Fibroblast of lung (primary cell): ENCODE measurements at places on chromosomes 2 and 18.

- DNase-seq = peak; percentile 23
These were observed 44.3 kb downstream of the ST3GAL5 start for GRCh38 chr2:85844486-85844885.

- DNase-seq = peak; percentile 71
These were observed 28.1 kb downstream of the ASAP2 start for GRCh38 chr2:9234680-9235146.

GRCh38 chr2:237884681-237885080 lies 25.3 kb downstream of the RAMP1 start:
- DNase-seq = no peak

- DNase-seq = no peak
These were observed 9.2 kb downstream of the CCNYL1 start for GRCh38 chr2:207720517-207721187.

DNA sequence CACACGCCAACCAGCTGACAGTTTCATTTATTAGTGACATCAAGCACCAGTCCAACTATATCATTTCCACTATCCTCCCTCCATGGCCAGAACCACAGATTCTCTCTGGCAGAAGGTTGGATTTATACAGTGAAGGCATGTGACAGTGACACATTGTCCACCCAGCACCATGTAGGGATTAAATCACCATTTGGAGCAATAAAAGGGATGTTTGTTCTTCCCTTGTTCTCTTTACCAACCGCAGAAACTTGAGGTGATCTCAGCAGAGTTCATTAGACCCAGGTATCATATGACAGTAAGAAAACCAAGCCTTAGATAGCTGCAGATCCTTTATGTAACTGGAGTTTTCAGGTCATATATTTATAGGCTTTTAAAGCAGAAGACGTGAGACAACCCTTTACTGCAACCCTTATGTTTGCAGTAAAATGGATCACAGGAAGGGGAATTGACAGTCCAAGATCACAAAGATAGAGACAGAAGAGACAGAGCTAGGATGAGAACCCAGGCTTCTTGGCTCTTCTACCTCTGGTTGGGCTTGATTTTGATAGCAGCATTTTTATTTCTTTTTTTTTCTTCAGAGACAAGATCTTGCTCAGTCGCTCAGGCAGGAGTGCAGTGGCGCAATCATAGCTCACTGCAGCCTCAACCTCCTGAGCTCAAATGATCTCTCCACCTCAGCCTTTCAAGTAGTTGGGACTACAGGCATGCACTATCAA lies 80.1 kb downstream of the XDH start:
- DNase-seq = peak; percentile 24

GRCh38 chr18:3401669-3402620 lies 48.0 kb upstream of the TGIF1 start:
- no peak for DNase-seq

- no peak for DNase-seq
These were observed 265.3 kb downstream of the PAX3 start for GRCh38 chr2:222033541-222033940.

DNA sequence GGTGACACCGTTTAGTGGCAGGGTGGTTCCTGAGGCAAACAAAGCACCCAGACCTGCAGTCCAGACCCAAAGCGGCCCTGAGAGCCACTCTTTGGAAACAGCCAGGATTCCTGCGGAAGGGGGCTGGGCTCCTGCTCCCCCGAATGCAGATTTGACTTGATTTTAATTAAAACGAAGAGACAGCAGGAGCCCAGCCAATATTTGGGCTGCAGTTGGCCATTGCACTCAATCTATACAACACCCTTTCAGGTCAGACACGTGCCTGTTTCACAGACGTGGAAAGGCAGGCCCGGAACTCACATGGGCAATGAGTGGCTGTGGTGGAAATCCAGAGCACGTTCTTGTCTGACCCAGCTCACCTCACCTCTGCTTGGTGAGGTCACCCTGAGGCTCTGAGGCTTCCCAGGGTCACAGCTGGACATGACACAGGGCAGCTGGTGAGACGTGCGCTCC lies 122.4 kb downstream of the NDUFA10 start:
- DNase-seq = no peak

DNA sequence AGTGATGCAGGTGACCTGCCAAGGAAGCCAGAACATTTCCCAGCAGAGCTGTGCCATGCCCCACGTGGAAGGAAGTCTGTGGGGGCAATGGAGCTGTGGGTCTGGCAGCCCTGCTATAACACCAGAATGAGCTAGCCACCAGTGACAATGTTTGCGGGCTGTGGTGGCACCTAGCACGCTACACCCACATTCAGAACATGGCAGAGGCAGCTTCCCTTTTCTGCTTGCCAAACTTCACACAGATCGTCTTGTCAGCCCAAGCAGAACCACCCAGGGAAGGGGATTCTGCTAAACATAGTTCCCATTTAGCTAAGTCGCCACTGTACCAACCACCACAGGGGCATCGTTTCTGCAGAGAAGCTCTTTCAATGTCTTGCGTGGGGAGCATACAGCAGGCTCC lies 27.0 kb upstream of the CCDC93 start:
- DNase-seq = no peak

DNA sequence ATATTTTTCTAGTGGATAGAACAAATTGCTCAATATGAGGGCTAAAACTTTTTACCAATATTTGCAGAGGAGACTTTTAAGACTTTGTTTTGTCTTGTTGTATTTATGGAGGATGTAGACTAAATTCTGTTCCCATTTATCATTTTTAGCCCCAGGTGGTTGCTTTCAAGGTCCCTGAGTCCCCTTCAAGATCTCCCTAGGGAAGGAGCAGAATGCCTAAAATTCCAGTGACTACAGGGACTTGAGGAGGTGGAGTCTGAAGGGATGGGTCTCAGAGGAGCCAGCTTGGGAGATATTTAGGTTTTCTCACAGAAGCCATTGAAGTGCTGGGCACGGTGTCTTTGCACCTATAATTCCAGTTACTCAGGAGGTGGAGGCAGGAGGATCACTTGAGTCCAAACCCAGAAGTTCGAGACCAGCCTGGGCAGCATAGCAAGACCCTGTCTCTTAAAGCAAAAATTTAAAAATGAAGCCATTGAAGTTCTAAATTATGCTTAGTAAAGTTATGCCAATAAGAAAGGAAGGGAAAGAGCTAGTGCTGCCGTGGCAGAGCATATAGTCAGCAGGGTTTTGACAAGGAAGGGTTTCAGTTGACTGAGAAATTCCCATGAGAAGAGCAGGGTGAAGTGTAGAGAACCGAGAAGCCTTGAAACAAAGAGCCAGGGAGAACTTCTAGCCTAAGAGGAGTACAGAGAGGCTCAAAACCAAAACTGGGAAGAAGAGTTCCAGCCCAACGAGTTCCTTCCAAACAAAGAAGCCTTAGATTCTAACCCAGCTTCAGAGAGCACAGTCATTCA lies 43.4 kb downstream of the COMMD1 start:
- no peak for DNase-seq

DNA sequence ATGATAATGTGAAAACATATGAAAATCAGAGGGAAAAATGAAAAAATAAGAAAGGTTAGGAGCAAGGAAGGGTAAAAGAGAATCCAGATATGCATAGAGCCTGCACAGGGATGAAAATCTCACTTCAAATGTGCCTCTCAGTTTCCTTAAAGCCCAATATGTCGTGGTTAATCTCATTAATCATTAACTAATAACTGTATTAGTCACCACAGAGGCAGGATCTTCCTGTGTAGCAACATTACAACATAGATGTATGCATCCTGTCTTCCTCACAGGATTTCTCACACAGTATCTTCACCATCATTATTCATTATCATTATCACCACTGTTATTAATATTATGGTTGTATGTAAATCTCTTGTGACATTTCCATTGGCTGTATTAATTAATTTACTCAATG lies 361.2 kb upstream of the SOX11 start:
- no peak for DNase-seq

- no peak for DNase-seq
These were observed 110.6 kb downstream of the MAP4K4 start for GRCh38 chr2:101808006-101808562.

GRCh38 chr18:2148823-2149222 lies 422.5 kb downstream of the METTL4 start:
- no peak for DNase-seq

DNA sequence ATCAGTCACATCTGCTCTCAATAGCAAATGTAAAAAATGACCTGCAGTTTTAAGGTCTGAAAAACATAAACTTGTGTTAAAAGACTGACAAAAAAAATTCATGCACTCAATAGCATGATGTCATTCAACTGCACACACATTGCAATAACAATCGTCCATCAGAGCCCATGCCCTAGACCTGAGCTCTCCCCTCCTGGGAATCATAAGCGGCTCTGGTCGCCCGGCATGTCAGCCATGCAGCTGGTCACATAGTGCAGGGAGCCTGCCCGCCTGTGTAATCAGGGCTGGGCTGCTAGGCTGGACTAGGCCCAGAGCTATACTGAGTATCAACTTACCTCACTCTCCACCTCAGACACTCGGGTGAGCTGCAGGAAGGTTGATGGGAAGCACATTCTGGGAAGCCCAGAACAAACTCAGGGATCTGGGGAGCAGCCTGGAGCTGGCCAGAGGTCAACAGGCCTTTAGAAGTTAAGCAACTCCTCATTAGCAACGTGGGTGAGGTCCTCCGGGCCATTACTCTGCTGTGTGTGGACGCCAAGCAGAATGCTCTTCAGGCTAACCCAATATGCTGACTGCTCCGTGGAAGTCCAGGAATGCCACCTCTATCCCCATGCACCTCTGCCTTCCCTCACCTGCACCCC lies 165.5 kb downstream of the TTC32 start:
- DNase-seq = peak; percentile 74

GRCh38 chr2:194103941-194104659 lies 1552.9 kb upstream of the SLC39A10 start:
- DNase-seq = peak; percentile 1

DNA sequence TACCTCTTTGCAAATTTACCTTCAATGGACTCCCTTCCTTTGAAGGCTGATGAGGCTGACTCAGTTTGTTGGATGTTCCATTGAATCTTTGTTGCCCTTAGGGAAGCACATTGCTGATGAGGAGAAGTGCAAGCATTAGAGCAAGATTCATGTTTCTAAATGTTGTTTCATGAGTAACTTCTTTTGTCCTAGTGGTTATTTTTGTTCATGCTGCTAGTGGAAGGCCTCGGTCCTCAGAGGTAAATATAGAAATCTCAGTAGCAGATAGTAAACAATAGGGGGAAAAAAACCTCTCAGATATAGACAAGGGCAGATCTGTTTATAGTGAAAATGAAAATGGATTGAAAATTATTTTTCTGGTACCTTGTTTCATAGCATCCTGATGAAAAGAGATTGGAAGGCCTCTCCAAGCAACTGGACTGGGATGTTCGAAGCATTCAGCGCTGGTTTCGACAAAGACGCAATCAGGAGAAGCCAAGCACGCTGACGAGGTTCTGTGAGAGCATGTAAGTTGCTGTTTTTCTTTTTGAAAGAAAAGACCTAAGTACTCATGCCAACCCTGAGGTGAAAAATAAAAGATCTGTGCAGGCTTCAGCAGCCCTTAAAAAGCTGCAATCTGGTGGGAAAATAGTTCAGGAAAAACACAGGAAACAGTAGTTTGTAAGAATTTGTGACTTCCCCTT lies 104.9 kb downstream of the CERS6 start:
- no peak for DNase-seq
